Immature natural killer cell (primary cell): ENCODE measurements at places on chromosomes 1 and 21.

- no peak for DNase-seq
Measured at GRCh38 chr1:165875604-165876003, 48.2 kb downstream of the UCK2 start.

DNA sequence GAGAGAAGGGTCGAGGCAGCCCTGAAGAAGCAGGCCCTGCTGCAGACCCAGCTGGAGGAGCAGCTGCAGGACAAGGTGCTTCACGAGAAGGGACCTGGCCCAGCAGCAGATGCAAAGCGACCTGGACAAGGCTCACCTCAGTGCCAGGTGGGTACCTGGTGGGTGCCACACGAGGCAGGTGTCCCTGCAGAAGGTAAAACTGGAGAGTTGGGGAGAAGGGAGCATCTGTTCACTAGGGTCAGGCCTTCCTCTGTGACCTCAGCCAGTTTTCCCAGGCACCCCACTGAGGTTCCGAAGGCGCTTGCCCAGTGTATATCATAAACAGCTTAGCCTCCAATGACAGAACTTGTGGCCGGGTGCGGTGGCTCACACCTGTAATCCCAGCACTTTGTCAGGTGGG lies 5.5 kb upstream of the NBPF3 start:
- DNase-seq, result no peak

GRCh38 chr1:230857077-230857476 lies 11.2 kb downstream of the C1orf198 start:
- no peak for DNase-seq

DNA sequence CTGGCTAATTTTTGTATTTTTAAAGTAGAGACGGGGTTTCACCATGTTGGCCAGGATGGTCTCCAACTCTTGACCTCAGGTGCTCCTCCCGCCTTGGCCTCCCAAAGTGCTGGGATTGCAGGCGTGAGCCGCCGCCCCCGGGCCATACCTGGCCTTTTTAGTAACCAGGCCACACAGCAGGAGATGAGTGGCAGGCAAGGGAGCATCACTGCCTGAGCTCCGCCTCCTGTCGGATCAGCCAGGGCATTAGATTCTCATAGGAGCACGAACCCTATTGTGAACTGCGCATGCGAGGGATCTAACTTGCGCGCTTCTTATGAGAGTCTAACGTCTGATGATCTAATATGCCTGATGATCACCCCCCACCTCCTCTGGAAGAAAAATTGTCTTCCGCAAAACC lies 308.7 kb upstream of the PRMT6 start:
- DNase-seq, result no peak

DNA sequence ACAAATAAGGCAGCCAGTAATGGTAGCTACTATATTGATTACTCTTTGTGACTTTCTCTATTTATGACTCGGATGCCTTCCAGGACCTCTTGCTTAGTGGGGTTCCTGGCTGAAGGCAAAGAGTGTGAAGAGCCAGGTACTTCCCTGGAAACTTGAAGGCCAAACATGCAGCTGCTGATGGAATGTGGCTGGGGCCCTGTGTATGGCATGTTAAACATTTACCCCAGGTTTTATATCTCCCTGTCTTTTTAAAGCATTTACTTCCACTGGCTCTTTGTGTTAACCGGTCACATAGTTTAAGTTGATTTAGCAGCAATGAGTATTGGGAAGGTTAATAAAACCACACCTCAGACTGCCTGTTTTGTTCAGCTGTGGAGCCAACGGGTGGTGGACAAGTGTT lies 45.7 kb upstream of the PAXBP1 start:
- DNase-seq, result no peak

GRCh38 chr1:64469116-64469976 lies 583 bp upstream of the CACHD1 start:
- no peak for DNase-seq

GRCh38 chr1:175376194-175376593 lies 183.6 kb upstream of the KIAA0040 start:
- no peak for DNase-seq

- DNase-seq, result no peak
Measured at GRCh38 chr1:170699696-170700095, 35.8 kb downstream of the PRRX1 start.

DNA sequence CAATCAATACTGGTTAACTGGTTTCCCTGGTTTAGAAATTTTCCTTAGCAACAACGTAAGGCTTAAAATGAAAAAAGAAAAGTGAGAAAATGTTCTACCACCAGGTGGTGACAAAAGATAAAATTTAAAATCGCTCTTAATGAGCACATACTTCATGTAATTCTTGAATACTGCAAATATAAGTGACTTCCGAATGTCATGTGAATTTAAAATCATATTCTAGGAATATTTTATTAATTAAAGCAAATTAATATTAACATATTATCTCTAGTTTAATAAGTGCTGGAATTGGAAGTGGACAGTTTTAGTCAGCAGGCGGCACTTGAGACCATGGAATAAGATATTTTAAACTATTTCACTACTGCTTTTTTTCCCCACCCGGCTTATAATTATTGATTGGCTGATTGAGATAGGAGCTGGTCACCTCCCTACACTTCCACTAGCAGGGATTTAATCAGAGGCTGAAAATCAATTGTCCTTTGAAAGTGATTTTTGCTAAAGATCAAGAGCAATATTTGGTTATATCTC lies 5.0 kb upstream of the ADAMTS1 start:
- DNase-seq, result peak; percentile 32

DNA sequence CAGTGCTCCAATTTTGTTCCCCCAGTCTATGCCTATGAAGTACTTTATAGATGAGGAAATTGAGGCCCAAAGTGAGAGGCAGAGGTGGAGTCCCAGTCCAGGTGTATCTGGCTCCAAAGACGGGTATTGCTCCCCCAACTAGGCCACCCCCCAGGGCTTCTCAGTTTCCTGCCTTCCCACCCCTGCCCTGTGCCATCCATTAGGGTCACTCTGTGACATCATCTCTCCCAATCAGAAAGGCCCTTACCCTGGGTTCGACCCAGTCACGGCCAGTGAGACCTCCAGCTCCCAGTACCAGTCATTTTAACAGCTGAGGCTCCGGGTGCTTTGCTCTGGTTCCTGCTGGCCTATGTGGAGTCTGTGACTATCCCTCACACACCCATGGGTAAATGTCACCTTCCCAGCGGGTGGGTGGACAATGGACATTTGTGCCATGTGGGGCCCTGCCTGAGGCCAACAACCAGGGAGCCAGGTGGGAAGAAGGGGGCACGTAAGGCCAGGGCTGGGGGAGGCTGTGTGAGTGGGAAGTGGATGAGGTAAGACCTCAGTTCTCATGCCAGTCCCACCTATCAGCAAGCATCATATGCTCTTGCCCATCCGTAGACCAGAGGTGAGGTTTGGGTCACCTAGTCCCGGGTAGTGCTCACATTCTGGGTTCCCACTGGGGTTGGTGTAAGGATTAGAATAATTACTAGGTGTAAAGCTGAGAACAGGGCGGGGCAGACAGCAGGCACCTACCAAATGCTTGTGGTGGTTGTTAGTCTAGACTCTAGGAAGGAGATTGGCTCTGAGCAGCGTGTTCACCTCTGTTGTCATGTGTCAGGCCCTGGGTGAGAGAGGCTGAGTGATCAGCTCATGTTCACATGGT lies 685.9 kb downstream of the MATN1 start:
- DNase-seq, result no peak

DNA sequence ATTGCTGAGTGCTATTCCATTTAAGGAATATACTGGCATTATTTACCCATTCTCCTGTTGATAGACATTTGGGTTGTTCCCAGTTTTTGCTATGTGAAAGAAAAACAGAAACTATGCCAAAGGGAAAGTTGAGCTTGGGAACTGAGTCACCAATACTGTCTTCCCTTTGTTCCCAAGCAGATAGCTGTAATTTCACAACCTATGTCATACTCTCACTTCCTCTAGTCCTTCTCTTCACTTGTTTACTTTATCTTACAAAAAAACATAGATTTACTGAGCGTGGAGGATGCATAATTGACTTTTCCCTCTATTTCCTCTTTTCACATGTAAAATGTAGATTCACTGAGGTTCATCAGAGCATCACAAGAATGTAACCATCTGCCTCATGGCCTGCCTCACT lies 32.4 kb upstream of the PGBD5 start:
- DNase-seq, result no peak

GRCh38 chr1:90826834-90827233 lies 109.7 kb upstream of the BARHL2 start:
- no peak for DNase-seq

- DNase-seq, result peak; percentile 39
Measured at GRCh38 chr1:119948342-119949214, 52.3 kb upstream of the ADAM30 start.

GRCh38 chr21:41833497-41834115 lies 45.5 kb downstream of the PRDM15 start:
- no peak for DNase-seq

DNA sequence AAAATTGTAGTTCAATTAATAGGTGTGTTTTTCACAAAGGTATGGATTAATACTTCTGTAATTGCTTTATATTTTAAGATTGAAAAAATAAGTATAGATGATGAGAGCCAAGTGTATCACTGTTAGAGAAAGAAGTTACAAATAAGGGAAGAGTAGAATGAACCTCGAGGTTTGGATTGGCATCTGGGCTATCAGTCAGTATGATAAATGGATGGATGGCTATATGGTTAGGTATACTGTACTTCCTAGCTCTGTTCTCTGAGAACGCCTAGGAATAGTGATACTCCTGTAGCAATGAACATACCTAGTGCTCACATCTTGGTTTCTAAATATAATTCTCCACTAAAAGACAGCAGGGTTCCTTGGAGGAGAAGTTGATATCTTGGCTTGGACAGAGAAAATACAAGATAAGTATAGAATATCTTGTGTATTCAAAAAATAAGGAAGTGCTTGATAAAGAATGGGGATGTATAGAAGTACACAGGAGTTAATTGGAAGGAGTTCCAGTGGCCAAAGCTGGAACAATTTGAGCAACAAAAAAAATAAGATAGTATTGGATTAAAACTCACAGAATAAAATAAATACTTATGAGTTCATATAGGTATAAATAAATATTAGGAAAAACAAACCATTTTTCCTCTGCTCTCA lies 12.4 kb downstream of the IPO9 start:
- DNase-seq, result no peak

DNA sequence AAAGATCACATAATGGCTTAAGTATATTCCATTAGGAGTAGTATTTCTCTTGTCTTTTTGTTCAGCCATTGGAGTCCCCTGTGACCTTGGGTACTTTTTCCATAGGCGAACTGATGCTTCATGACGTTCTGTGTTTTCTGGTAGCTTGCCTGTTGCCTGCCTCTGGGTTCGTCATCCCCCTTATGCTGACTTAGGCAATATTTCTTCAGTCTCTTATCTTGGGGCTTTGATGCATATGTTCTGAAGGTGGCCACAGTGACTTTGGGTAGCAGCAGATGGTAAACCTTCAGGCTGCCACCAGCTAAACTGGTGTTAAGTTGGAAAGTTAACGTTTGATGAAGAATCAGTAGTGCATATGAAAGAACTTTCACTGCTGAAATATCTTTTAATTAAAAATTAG lies 170.2 kb downstream of the RPS6KC1 start:
- no peak for DNase-seq

GRCh38 chr1:211985556-211986264 lies 49.6 kb downstream of the INTS7 start:
- DNase-seq, result no peak

DNA sequence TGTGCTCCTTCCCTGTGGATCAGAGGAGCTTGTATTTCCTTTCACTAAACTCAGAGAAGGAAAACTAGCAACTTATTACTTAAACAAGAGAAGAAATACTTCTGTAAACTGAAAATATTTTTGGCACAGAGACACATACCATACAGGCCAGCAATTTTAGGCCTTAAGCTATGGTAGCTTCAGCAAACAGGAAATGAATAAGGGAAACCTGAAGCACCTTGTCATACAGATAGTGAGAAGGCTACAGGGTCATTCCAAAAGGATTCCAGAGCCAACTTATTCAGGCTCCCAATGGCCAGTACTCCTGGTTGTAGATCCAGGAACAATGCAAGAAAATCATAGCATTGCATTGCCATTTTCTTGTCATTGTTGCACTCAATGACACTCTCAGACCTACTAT lies 9.1 kb upstream of the KYAT3 start:
- DNase-seq, result no peak

DNA sequence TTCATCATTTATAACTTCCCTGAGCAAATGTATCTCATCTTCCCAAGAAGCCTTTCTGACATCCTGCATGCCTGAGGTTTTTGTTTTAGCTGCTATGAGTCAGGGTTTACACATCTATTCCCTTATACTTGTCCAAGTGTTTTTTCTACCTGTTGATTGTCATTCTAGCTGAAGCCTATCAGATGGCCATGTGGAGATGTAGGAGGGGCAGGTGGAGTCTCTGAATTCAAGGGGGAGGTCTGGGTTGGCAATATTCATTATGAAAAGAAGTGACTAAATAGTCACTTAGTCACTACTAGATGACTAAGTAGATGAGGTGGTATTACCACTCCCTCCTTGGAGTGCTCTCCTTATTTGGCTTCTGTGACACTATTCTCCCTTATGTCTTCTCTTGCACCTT lies 52.4 kb downstream of the XCL1 start:
- no peak for DNase-seq

- no peak for DNase-seq
Measured at GRCh38 chr1:235277709-235278108, 50.3 kb downstream of the ARID4B start.

DNA sequence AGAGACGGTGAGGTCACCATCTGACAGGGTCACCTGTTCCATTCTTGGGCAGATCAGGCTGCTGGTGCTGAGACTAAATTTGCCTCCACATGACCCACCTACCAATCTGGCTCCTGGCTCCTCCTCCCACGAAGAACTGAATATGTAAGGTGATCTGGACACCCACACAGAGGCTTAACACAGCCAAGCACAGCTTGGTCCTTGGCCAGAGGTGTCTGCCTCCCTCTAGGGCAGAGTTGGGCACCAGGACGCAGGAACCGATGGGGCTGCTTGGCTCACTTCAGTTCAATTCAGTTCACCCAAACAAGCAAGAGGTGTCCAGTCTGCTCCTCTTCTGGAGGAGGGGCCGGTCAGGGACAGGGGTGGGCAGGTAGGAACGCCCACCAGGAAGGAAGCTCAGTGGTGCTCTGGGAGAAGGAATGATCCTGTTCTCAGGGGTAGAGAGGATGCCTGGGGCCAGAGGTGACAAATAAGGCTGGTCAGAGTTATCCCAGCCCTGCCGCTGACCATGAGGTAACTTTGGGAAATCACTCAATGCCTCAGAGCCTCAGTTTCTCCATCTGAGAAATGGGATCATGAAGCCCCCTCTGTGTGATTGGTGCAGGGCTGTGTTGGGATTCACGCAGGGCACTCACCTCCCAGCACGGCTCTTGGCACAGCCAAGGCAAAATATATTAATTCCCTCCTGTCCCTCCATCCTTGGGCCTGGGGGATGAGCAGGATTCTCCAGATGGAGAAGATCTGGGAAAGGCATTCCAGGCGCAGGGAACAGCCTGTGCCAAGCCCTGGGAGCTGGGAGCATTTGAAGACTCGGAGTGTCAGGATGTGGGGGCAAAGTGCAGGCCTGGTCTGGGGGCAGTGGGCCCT lies 284.5 kb downstream of the PTPRU start:
- DNase-seq, result no peak

- DNase-seq, result no peak
Measured at GRCh38 chr1:72371259-72372035, 89.1 kb upstream of the NEGR1 start.

DNA sequence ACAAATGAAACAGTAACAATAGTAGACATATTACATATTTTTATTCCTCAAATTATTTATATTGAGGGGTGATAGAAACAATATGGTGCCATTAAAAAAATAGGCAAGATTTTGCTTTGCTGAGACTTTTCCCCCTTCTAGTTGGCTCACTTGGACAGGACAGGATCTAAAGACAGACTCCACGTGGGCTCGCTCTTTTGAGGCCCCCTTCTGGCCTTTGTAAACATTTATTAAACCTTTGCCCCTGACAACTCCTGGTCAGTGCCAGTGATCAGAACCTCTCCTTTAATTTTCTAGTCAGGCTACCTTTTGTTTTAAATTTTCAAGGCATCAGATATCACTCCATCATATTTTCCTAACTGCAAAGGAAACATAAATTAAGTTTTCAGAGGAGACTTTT lies 49.7 kb upstream of the IFI44L start:
- DNase-seq, result no peak
